T-cell (primary cell): ENCODE measurements at places on chromosomes 6 and 20. TPM values are rescaled to one million over a fixed set of nuclear protein-coding genes. Genes with fewer than 3 reads are reported as not detected.
A peak's percentile ranks its signal among the peaks of the same experiment; 100 is the strongest.

The GTSF1L gene
- total RNA-seq: 0.63 TPM

The AVP gene
- 1.6 TPM for total RNA-seq

The GRIK2 gene
- 0.19 TPM for total RNA-seq

The NRSN1 gene
- total RNA-seq: not detected

The RAB44 gene
- 0.10 TPM for total RNA-seq

GRCh38 chr6:81876971-81877370 is 124.5 kb upstream of the TENT5A start:
- no peaks in the 10 kb centered on the region for H3K4me1 ChIP-seq
- no peak overlapping the region for H3K4me3 ChIP-seq
- DNase-seq: no peak
- H3K36me3 ChIP-seq: no peaks in the 10 kb centered on the region

GRCh38 chr6:131819572-131820124 is 11.8 kb downstream of the ENPP1 start:
- no peaks in the 10 kb centered on the region for H3K4me1 ChIP-seq
- no peak overlapping the region for H3K4me3 ChIP-seq
- H3K27me3 ChIP-seq: no peaks in the 10 kb centered on the region

GRCh38 chr20:53492212-53492611 is 101.4 kb downstream of the ZNF217 start:
- no peaks in the 10 kb centered on the region for H3K36me3 ChIP-seq
- H3K4me3 ChIP-seq: no peak overlapping the region
- no peaks in the 10 kb centered on the region for H3K27me3 ChIP-seq
- H3K4me1 ChIP-seq: no peaks in the 10 kb centered on the region
- H3K27ac ChIP-seq: no peak overlapping the region

- peaks cover 23% of the 10 kb centered on the region for H3K27me3 ChIP-seq
- no peak for DNase-seq
- no peaks in the 10 kb centered on the region for H3K4me1 ChIP-seq
- no peak overlapping the region for H3K27ac ChIP-seq
- no peaks in the 10 kb centered on the region for H3K36me3 ChIP-seq
Measured at GRCh38 chr20:561437-562231, 18.0 kb upstream of the CSNK2A1 start.

DNA sequence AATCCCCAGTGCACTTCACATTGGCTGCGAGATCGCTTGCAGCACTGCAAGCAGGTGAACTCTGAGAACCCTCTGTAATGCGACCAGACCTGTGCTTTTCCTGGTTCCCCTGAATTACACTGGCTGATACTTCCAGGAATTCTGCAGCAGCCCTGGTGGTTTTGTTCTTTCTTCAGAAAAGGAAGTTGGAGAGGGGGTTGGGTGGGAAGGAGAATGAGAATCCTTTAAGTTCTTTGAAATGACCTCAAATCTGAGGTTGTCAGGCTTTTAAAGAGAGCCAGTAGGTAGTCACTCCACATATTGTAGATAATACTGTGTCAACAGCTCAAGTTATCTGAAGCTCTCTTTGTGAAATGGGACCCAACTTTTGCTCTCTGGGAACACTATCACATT is 62.4 kb downstream of the GCNT2 start:
- H3K27ac ChIP-seq: no peak overlapping the region
- DNase-seq: no peak
- no peaks in the 10 kb centered on the region for H3K4me1 ChIP-seq
- no peaks in the 10 kb centered on the region for H3K27me3 ChIP-seq
- no peaks in the 10 kb centered on the region for H3K36me3 ChIP-seq

- no peaks in the 10 kb centered on the region for H3K27me3 ChIP-seq
- no peak overlapping the region for H3K27ac ChIP-seq
- no peak for DNase-seq
- no peaks in the 10 kb centered on the region for H3K4me1 ChIP-seq
- H3K4me3 ChIP-seq: no peak overlapping the region
- no peaks in the 10 kb centered on the region for H3K36me3 ChIP-seq
Measured at GRCh38 chr6:84309336-84309735, 81.9 kb upstream of the CEP162 start.

GRCh38 chr6:155004017-155004416 is 8.9 kb downstream of the TIAM2 start:
- H3K27me3 ChIP-seq: no peaks in the 10 kb centered on the region
- no peak overlapping the region for H3K27ac ChIP-seq

DNA sequence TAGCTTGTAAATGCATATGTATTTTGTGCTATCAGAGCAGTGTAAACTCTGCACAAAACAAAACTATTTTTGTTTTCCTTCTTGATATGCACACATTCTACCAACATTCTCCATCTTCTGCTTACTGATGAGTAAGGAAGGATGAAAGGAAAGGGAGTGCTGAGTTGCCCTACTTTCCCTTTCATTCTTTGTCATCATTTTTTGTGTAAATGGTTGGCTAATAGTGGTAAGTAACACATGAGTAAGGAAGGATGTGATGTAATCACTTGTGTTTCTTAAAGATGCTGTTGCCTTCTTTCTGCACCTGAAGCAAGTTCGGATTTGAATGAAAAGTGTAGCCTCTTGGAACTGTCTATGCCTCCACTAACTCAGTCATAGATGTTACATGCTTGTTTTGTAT is 4.6 kb upstream of the REV3L start:
- peaks cover 7% of the 10 kb centered on the region for H3K4me1 ChIP-seq
- H3K27ac ChIP-seq: peak overlapping the region; percentile 58
- H3K4me3 ChIP-seq: no peak overlapping the region
- DNase-seq: no peak
- H3K27me3 ChIP-seq: no peaks in the 10 kb centered on the region
- no peaks in the 10 kb centered on the region for H3K36me3 ChIP-seq

- H3K4me3 ChIP-seq: no peak overlapping the region
- DNase-seq: no peak
- H3K27ac ChIP-seq: no peak overlapping the region
- H3K36me3 ChIP-seq: no peaks in the 10 kb centered on the region
- H3K27me3 ChIP-seq: no peaks in the 10 kb centered on the region
Measured at GRCh38 chr6:48183178-48183577, 72.2 kb upstream of the PTCHD4 start.

- H3K27ac ChIP-seq: no peak overlapping the region
- no peaks in the 10 kb centered on the region for H3K4me1 ChIP-seq
- no peak overlapping the region for H3K4me3 ChIP-seq
- H3K27me3 ChIP-seq: no peaks in the 10 kb centered on the region
- no peaks in the 10 kb centered on the region for H3K36me3 ChIP-seq
- DNase-seq: no peak
Measured at GRCh38 chr20:64177787-64178186, 13.5 kb downstream of the MYT1 start.

DNA sequence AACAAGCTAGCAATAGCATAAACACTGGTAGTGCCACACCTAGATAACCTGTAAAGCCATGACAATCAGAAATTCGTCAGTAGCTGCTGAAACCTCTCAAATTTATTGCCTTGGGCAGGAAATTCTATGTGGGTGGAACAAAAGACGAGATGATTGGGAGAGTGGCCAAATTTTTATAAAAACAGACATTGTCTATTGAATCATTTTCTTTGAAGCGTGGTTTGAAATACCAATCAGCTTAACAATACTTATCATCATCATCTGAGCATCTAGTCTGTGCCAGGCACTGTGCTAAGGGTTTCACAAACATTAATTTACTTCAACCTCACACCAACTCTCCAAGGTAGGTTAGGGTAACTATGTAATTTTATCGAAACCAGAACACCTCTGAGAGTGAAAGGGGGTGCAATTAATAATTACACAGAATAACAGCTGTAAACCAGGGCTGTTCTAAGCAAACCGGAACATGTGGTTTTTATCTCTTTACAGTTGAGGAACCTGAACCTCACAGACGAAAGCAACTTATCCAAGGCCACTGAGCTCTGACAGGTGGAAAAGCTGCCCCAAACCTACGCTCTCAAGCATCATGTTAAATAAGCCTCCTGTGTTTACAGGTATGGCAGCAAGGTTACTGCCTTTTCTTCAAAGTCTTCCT is 43.4 kb downstream of the NHSL1 start:
- peak overlapping the region; percentile 57 for H3K27ac ChIP-seq
- H3K4me3 ChIP-seq: no peak overlapping the region
- H3K27me3 ChIP-seq: no peaks in the 10 kb centered on the region
- DNase-seq: peak; percentile 54
- H3K4me1 ChIP-seq: peaks cover 12% of the 10 kb centered on the region

DNA sequence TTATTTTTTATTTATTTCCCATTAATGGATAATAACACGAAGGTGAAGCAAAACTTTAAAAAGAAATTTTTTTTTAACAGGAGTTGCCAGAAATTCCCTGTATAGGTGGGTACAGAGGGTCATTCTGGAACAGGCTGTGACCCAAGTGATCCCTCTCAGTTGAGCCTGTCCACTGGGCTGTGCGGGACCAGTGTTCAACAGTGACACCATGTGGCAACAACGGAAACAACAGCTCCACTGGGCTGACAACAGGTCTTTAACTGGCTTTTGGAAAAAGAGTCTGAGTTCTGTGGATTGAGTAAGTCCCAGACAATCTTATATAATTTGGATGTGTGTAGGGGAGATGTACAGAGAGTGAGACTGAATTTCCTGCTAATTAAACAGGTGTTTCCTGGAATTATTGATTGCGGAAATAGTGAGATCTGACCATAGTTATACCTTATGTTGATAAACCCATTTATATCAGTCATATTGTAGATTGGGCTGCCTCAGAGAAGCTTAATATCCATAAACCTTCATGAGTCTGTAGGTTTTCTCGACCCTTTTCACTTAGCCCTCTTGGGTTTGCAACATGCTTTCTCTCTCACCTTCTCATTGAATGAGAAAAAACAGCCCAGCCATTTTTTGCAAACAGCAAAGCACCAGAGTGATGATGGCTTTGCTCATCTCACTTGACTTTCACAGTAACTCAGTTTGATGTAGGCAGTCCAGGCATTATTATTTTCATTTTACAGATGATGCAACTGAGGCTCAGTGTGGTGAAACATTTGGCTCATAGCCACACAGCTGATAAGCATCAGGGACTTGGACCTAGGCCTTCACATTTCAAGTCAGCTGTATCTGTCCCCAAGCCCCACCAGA is 17.5 kb downstream of the KIAA1755 start:
- H3K27ac ChIP-seq: no peak overlapping the region
- H3K27me3 ChIP-seq: no peaks in the 10 kb centered on the region
- no peak overlapping the region for H3K4me3 ChIP-seq
- H3K4me1 ChIP-seq: no peaks in the 10 kb centered on the region

GRCh38 chr6:105994591-105995390 is 91.3 kb upstream of the PRDM1 start:
- no peaks in the 10 kb centered on the region for H3K36me3 ChIP-seq
- peak overlapping the region; percentile 87 for H3K27ac ChIP-seq
- H3K27me3 ChIP-seq: peaks cover 32% of the 10 kb centered on the region
- H3K4me1 ChIP-seq: peaks cover 18% of the 10 kb centered on the region
- DNase-seq: peak; percentile 28
- peak overlapping the region; percentile 90 for H3K4me3 ChIP-seq
